ENCODE measurements at places on chromosomes 12 and 14.

- no peak for DNase-seq
Observed at GRCh38 chr12:118089782-118090181, 14.0 kb downstream of the VSIG10 start.

- no peak for DNase-seq
Observed at GRCh38 chr12:4261655-4262054, 11.9 kb upstream of the CCND2 start.

- peak; percentile 55 for DNase-seq
Observed at GRCh38 chr14:34874386-34875030, 652 bp downstream of the BAZ1A start.

DNA sequence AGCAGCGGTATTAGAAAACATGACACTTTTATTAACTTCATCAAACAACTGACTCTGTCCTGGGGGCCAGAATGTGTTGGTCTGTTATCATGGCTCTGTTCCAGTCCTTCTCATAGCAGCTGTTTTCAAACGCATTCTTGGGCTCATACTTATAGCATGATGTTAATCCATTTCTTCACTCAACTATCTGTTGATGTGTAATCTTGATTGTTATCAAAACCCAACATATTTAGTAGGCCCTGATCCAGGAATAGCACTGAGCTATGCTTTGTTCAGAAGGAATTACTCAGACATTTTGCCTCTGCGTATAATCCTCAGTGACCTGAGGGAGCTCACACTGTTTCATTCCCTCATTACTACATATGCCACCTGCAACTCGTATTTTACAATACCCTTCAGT, 315.9 kb downstream of the BMP4 start:
- DNase-seq = peak; percentile 70

All from fibroblast of skin of right biceps (primary cell).